Stimulated activated CD4-positive, alpha-beta T cell treated with anti-CD3 and anti-CD28 coated beads, TNF-alpha, amount 100 ng/mL, for 4 hours (primary cell): ENCODE measurements at places on chromosomes 12 and 14.

DNA sequence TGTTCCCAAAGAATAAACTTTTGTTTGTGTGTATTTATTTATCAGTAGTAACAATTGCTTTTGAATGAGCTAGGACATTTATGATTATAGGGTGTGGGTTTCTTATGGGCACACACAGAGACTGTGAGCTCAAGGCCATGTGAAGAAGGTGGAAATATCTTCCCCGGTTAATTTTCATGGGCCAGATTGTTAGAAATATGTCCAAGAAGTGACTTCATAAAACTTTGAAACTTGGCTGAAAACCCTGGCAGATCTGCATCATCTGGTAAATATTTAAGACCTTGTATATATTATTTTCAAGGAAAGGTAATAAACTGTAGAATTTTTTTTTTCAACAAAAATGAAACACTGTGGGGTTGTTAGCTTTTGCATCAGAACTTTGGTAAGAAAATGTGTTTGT is 53.5 kb upstream of the RNU6-8 start:
- DNase-seq, result no peak

DNA sequence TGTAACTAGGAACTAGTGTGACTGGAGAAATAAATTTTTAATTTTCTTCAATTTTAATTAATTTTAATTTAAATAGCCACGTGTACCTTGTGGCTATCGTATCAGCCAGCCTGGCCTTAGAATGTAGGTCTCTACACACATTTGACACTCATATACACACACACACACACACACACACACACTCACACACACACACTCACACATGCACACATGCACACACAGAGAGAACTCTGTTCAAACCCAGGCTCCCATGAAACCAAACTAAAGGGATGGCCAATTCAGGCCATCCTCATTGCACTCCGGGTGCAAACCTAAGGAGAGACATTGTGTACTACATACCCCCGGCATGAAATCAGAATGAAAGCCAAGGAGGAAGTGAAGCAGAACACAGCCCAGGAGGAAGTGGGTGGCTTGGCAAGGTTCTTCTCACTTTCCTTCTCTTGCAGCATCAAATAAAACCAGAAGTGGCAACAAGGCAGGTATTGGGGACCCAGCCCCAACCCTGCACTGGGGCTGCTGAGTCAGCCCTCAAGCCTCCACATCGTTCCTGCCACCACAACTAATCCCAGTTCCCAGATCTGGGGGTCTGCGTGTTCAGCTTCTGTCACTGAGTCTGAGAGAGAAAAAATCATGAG is 26.2 kb upstream of the CHPT1 start:
- DNase-seq, result no peak

- no peak for DNase-seq
Observed at GRCh38 chr12:64714551-64714968, 44.6 kb downstream of the GNS start.

DNA sequence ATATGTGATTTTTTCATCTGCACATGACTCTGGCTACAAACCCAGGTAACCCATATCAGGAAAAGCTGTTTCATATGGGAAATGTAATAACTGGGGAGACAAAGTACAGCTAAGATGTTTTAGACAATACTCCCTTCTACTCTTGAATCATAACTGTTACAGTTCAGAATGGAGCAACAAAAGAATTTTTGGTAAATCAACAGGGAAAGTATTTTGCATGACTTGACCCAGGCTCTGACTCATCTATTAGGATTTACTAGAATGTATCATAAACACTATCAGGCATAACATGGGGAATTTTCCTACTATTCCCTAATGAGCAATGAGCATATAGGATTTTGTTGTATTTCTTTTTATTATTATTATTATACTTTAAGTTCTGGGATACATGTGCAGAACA is 553.0 kb downstream of the SLC16A7 start:
- DNase-seq, result no peak

- no peak for DNase-seq
Observed at GRCh38 chr12:98420461-98420860, 94.9 kb upstream of the TMPO start.

GRCh38 chr12:77847060-77847541 is 16.4 kb downstream of the NAV3 start:
- no peak for DNase-seq

GRCh38 chr12:29741342-29742241 is 42.1 kb downstream of the TMTC1 start:
- no peak for DNase-seq

DNA sequence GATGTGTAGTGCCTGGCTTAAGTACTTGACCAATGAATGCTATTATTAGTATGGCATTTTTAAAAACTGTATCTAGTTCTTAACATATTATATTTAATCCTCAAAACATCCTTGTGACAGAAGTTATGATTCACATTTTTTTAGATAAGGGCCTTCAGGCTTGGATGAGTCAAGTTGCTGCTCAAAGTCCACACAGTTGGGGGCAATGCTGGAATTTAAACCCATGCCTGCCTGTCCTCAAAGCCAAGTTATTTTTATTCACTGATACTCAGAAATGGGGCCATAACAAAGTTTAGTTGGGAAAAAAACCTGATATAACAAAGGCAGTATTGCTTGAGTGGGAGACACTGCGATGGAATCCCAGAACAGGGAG is 50.6 kb downstream of the RFX4 start:
- DNase-seq, result no peak

- no peak for DNase-seq
Observed at GRCh38 chr14:99289394-99290189, 17.6 kb upstream of the BCL11B start.

GRCh38 chr12:111445726-111446581 is 40.2 kb downstream of the SH2B3 start:
- DNase-seq, result no peak

- DNase-seq, result no peak
Observed at GRCh38 chr12:106145539-106146447, 7.0 kb upstream of the NUAK1 start.

DNA sequence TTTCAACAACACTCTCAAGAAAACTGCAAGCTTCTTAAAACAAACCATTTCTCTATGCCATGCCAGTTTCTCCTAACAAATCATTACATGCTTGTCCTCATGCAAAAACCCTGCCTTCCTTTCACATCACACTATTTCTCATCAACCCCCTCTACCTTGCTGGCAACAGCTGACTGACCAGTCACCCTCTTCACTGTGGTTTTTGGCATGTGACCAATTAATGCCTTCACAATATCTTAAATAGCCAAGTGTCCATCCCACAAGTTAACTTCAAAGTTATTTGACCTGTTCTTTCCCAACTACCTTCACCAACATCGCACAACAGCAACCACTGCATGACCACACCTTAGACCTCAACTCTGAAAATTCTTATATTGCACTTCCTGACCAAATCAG is 159.6 kb downstream of the CEP128 start:
- DNase-seq, result no peak

DNA sequence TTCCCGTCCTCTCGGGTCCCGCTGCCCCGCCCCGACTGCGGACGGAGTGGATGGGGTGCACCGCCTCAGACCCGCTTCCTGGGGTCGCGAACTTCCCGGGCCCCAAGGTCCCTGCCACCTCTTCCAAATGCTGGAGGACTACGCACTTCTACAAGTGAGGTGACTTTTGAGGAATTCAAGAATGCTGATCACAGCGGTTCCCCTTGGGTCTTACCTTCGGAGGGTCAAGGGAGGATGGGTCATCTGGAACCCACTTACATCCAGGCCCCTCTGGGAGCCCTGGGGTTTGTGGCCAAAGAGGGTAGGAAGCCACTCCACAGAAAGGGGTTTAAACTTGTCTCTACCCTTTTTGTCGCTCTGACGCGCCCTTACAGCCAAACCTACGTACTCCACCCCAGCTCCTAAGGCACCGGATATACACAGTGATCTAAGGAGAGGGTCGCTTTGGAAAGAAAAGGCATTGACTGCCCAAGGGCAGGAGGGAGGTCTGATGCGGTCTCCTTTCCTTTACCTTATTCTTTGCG is 532 bp upstream of the PRKD1 start:
- DNase-seq, result no peak

GRCh38 chr12:49070971-49071370 is 1.2 kb upstream of the RHEBL1 start:
- no peak for DNase-seq

DNA sequence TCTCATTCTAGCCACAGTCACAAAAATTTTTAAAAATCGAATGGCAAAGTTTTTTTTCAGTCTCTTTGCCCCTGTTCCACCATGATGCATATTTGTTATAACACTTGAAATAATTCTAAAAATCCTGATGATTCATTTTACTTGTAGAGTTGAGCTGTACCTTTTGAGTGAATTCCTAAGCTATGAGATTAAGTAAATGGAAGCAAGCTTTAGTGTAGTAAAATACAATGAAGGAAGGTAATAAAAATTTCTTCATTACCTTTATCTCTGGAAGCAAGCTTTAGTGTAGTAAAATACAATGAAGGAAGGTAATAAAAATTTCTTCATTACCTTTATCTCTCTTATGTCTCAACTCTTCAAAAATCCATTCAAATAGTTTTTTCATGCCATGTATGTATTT is 46.1 kb downstream of the TMTC3 start:
- DNase-seq, result no peak

GRCh38 chr12:124863416-124864325 is at the start of gene SCARB1:
Gene SCARB1 (minus strand): TSS chr12:124863864. CDS start chr12:124863720, 144 bp downstream.
- peak; percentile 61 for DNase-seq

- no peak for DNase-seq
Observed at GRCh38 chr12:39723831-39724230, 104.2 kb upstream of the ABCD2 start.

DNA sequence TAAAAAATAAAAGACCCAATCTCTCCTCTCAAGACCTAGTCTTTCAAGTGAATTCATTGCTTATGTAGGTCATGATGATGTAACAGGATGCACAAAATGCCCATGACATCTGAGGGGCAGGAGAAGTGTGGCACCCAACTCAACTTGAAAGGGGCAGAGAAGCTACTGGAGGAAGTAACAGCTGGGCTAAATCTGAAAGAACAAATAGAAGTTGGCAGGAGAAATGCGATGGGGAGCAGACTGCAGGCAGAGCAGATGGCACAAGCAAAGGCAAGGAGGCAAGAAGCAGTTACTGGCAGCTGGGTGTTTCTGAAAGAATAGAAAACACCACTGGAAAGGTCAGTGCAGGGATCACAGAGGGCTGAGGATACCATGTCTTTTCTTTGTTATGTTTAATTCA is 14.6 kb downstream of the SLC38A4 start:
- DNase-seq, result no peak

- no peak for DNase-seq
Observed at GRCh38 chr12:20196767-20197166, 171.6 kb upstream of the PDE3A start.

DNA sequence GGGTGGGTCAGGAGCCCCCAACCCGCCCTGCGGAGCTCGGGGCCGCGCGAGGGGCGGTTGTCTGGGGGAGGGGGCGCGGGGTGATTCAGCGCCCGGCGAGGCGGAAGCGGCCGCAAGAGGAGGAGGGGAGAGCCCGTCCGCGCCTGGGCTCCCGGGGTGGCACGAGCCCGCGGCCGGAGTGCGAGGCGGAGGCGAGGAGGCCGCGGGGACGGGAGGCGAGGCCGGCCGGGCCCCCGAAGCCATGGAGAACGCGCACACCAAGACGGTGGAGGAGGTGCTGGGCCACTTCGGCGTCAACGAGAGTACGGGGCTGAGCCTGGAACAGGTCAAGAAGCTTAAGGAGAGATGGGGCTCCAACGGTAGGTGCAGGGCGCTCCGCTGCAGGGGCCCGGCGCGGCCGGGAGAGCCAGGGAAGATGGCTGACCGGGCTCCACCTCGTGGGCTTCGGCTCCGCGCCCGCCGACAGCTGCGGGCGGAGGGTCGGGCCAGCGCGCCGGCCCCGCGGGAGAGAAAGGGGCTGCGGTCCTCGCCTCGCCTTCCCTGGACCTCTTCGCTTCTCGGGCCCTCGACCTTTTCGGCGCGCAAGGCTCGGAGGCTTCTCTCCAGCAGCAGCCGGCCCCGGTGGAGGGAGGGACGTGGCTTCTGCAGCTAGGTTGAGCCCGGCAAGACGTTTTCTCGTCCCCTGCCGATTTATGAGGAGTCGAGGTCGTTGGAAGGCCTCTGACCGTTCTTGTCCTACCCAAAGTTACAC is 677 bp downstream of the ATP2A2 start:
- peak; percentile 15 for DNase-seq

DNA sequence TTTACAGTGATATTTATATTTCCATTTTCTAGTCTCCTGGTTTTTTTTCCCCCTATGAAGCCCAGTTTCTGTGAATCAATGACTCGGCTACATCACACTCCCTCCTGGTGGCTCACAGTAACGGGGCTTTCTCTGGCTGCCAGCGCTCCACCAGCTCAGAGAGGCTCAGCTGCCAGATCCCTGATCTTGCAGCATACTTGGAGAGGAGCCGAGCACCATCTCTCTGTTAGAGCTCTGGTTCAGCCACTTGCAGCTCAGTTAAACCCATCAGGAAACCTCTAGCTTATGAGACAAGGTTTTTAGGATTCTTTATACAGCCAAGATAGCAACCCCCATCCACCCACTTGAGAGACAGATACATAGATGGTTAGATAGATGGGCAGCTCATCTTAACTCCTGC is 74.6 kb downstream of the CIT start:
- DNase-seq, result no peak

DNA sequence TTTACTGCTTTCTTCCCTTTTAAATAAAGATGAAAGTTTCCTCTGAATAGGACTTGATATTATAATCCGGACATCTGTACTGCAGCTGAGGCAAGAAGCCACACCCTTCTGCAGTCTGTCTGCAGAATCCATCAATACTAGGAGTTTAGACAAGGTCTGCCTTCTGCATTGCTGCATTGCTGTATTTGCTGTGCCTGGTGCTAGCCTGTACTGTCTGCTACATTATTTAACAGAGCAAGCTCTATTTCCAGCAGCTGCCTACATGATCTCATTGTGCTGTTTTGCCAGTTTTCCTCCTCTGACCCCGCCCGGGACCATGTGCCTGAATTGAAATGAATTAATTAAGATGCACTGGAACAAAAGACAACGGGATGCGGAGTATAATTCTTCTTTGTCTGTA is 1.7 kb downstream of the TUBA1A start:
- no peak for DNase-seq

GRCh38 chr14:64601571-64601970 is 51.8 kb downstream of the PPP1R36 start:
- no peak for DNase-seq

DNA sequence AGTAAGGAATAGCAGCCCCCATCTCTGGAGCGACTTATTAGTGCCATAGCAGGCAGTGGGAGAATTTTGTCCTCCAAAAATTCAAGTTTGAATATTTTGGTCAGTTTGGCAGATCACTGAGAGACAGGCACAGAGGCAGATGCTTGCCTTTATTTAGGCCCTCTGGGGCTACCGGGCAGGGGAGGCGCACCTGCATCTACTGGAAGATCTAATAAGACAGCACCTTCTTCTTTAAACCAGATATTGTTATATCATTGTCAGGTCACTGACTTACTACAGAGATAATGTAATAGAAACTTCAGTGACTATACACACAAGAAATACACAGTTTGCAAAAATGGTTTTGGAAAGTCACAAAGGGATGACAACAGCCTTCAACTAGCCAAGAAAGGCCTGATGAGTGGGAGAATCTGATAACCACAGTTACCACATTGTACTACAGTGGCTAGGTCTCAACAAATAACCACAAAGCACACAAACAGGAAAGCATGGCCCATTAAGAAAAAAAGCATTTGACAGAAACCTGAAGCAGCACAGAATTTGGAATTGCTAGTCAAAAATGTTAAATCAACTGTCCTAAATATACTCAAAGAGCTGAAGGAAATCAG is 56.8 kb downstream of the CDK17 start:
- DNase-seq, result no peak

- DNase-seq, result no peak
Observed at GRCh38 chr14:56125772-56126636, 7.8 kb downstream of the PELI2 start.
